ENCODE measurements at places on chromosomes 7 and 10.

DNA sequence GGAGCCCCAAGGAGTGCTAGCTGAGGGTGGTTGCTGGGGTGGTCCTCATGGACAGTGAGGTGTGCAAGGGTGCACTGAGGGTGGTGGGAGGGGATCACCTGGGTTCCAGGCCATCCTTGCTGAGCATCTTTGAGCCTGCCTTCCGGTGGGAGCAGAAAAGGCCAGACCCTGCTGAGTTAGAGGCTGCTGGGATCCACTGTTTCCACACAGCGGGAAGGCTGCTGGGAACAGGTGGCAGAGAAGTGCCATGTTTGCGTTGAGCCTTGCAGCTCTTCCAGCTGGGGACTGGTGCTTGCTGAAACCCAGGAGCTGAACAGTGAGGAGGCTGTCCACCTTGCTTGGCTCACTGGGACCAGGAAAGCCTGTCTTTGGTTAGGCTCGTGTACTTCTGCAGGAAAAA, 34.9 kb downstream of the PRF1 start:
- DNase-seq = no peak

GRCh38 chr10:89553064-89553734, 17.8 kb upstream of the SLC16A12 start:
- DNase-seq = no peak

GRCh38 chr10:28963539-28964221, 286.4 kb downstream of the BAMBI start:
- DNase-seq = no peak

- no peak for DNase-seq
Measured at GRCh38 chr7:142860968-142861367, 6.1 kb downstream of the EPHB6 start.

- no peak for DNase-seq
Measured at GRCh38 chr10:43258211-43258561, 8.7 kb downstream of the RASGEF1A start.

- no peak for DNase-seq
Measured at GRCh38 chr7:50321487-50322067, 17.1 kb downstream of the IKZF1 start.

GRCh38 chr10:24414597-24414996, 205.7 kb downstream of the KIAA1217 start:
- DNase-seq = no peak

- no peak for DNase-seq
Measured at GRCh38 chr7:155452505-155453295, 5.2 kb upstream of the EN2 start.

- no peak for DNase-seq
Measured at GRCh38 chr10:106555599-106555998, 608.9 kb downstream of the SORCS1 start.

- DNase-seq = no peak
Measured at GRCh38 chr7:129952086-129952652, 591 bp downstream of the UBE2H start.

DNA sequence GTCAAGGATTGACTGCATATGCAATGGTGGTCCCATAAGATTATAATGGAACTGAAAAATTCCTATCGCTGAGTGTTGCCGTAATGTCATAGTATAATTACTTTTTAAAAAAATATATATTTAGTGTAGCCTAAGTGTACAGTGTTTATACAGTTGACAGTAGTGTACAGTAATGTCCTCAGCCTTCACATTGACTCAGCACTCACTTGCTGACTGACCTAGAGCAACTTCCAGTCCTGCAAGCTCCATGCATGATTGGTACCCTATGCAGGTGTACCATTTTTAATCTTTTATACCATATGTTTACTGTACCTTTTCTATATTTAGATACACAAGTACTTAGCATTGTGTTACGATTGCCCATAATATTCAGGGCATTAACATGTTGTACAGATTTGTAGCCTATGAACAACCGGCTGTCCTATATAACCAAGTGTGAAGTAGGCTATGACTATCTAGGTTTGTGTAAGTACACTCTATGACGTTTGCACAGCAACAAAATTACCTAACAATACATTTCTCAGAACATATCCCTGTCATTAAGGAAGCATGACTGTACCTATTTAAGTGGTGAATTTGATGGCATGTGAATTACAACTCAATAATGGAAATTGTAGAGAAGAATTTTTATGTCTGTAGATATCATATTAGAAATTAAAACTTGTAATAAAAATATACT, 40.9 kb downstream of the CCNY start:
- no peak for DNase-seq

DNA sequence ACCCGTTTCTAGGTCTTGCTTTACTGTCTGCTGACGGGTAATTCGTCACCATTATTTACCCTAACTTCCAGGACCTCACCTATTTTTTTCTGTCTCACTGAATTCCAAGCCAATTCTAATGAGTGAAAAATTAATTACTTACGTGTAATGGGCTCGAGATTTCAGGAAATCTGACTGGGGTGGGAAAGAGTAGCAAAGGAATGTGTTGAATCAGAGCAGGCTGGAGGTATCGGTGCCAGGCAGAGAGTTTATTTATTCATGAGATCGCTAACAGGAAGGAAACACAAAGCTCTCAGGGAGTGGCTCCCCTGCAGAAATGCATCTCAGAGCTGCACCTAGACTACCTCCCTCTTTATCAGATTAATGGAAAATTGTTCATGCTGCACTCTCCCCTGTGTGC, 4.0 kb upstream of the DIP2C start:
- DNase-seq = no peak

DNA sequence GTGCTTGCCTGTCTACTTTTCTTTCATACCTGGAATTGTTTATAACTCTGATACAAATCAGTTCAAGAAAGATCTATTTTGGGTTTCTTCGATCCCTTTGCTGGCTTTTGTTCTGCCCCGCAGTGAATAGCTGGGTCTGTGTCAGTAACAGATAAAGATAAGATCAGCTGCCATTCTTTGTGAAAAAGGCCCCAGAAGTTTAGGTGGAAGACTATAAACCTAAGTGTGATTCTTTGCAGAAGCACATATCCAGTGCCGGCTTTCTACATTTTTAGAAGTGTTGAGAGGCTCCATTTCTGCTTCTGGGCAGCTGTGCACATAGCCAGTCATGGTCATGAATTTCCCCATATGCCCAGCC, 686.4 kb upstream of the C7orf33 start:
- DNase-seq = no peak

DNA sequence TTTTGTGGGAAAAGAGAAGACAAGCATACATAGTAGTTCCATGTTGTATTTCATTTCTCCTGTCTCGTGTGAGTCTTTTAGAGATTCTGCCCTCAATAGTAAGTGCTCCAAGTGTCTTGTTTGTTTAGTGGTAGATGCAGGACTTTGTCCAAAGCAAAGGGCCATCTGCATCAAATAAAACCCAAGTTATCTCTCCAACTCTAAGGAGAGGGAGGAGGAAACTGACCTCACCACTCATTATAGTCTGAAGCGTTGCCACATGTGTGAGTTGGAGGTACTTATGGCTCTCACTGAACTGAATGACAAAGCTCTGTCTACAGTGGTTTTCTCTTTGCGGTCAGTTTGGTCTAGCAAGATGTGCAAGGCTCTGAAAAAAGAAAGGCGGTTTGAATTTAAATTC, 272.6 kb downstream of the DOCK4 start:
- no peak for DNase-seq

GRCh38 chr10:113135025-113135424, 185.0 kb downstream of the TCF7L2 start:
- DNase-seq = no peak

- DNase-seq = no peak
Measured at GRCh38 chr7:17234030-17234397, 64.4 kb upstream of the AHR start.

- no peak for DNase-seq
Measured at GRCh38 chr10:119613741-119614140, 17.0 kb upstream of the TIAL1 start.

GRCh38 chr7:34307540-34307939, 350.5 kb upstream of the NPSR1 start:
- no peak for DNase-seq

- no peak for DNase-seq
Measured at GRCh38 chr7:136526408-136527105, 341.9 kb upstream of the CHRM2 start.

- DNase-seq = no peak
Measured at GRCh38 chr10:119120413-119120867, 16.5 kb downstream of the DENND10 start.

DNA sequence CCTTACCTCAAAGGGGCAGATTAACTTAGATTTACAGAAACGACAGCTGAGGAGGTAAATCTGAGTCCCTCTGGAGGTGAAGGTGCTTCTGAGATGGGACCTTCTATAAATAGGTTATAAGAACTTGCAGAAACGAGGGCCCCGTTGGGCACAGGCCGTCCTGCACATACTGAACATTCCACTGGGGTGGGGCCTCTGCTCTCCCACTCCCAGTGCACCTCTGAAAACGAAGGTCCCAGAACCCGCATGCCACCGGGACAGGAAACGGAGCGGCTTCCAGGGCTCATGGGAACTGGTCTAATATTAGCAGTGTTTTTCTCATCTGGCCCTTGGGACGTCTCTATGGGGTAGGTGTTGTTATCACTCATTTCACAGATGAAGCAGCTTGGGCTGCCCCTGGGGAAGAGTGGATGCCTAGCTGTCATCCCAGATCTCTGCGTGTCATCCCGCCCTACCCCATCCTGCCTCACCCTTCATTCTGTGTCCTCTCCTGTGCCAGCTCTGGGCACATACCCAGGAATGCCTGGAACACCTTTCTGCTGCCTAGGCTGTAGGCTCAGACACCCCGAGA, 19.6 kb downstream of the C10orf62 start:
- DNase-seq = no peak

DNA sequence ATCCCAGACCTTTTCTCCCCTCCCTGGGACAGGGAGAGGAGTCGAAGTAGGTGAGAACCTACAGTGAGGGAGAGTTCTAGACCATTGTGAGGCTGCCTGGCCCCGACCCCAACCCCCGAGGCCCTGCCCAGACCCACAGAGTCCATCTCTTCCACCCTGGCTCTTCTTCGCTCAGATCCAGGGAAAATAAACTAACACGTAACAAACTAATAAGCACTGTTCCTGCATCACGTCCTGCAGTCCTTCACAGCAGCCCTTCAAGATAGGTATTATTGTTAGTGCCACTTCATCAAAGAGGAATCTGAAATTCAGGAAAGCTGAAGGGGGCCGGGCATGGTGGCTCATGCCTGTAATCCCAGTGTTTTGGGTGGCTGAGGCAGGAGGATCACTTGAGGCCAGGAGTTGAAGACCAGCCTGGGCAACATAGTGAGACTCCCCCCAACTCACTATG, at the start of gene SPACDR:
SPACDR (minus strand) TSS at position 51 of the 451 bp plus-strand sequence. CDS start 235 bp downstream, outside the sequence.
- DNase-seq = no peak

DNA sequence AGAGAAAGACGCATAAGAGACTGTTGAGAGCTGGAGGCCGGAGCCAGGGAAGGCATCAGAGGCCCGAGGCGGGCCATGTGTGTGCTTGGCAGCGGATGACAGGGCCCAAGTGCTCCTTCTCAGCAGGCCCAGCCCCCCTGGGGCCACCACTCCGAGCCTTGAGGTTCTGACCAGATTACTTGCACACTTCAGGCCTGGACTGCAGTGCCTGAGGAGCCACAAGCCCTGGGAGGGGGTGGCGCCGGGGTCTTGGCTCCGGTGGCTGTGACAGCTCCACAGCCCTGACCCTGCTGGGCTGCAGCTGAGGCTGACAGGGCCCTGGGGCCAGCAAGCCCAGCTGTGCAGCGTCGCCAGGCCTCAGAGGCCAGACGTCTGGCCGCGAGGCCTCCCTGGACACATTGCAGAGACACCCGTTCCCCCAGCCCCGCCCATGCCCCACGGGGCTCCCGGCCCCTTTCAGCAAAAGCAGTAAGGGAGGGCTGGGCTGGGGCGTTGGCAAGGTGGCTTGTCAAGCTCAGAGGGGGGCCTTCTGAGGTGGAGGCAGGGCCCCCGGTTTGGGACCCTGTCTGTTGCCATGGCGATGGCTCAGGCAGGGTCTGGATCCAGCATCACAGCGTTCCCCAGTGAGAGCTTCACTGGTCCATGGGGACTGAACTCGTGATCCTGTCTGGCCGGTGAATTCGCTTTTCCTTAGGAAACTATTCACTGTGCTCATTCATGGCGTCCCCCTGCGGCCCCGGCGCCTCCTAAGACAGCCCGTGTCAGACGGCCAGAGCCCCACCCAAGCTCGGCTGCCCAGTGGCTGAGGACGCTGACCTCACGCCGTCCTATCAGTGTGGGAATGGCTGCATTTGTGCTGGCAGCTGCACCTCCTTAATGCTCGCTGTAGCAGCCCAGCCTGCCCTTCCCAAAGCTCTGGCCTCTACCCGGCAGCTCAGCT, 5.7 kb downstream of the ELN start:
- DNase-seq = peak; percentile 95

- DNase-seq = no peak
Measured at GRCh38 chr10:13536674-13537366, 8.0 kb upstream of the BEND7 start.

DNA sequence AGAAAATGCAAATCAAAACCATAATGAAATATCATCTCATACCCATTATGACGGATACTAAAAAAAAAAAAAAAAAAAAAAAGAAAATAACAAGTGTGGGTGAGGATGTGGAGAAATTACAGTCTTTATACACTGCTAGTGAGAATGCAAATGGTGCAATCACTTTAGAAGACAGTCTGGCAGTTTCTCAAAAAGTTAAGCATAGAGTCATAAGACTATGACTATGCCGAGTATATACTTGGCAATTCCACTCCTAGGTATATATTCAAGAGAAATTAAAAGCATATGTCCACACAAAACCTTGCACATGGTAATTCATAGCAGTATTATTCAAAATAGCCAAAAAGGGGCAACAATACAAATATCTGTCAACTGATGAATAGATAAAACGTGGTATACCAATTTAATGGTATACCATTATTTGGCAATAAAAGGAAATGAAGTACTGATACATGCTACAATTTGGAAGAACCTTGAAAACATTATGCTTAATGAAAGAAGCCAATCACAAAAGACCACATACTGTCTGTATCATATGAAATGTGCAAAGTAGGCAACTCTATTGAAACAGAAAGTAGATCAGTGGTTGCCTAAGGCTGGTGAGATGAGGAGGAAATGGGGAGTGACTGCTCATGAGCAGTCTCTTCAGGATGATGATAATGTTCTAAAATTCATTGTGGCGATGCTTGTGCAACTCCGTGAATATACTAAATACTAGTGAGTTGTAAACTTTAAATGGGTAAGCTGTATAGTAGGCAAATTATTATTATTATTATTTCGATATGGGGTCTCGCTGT, 90.1 kb upstream of the NANOS1 start:
- no peak for DNase-seq

DNA sequence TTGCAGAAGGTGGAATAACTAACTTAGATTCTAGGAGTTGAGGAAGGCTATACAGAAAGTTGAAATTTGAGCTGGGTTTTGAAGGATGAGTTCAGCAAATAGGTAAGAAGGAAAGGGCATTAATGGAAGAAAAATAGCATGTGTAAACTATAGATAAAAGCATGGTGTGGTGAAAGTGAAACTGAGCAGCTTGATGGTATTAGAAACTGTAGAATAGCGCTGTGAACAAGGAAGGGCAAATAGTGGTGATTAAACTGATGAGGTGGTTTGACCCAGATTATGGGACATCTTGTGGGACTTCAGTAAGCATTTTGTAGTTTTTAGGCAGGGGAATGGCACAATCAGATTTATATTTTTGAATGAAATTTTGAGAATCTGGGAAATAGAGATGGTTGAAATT, 90.5 kb downstream of the EXOC6 start:
- DNase-seq = no peak

- no peak for DNase-seq
Measured at GRCh38 chr7:111744501-111745155, 182.3 kb upstream of the IMMP2L start.

- DNase-seq = no peak
Measured at GRCh38 chr7:28180364-28181147, at the start of gene JAZF1. Gene JAZF1, minus strand, starts transcription at chr7:28180795.
